Renal cortical epithelial cell (primary cell): ENCODE measurements at places on chromosomes 6 and 20. TPM values are rescaled to one million over a fixed set of nuclear protein-coding genes. Genes with fewer than 3 reads are reported as not detected.

DNA sequence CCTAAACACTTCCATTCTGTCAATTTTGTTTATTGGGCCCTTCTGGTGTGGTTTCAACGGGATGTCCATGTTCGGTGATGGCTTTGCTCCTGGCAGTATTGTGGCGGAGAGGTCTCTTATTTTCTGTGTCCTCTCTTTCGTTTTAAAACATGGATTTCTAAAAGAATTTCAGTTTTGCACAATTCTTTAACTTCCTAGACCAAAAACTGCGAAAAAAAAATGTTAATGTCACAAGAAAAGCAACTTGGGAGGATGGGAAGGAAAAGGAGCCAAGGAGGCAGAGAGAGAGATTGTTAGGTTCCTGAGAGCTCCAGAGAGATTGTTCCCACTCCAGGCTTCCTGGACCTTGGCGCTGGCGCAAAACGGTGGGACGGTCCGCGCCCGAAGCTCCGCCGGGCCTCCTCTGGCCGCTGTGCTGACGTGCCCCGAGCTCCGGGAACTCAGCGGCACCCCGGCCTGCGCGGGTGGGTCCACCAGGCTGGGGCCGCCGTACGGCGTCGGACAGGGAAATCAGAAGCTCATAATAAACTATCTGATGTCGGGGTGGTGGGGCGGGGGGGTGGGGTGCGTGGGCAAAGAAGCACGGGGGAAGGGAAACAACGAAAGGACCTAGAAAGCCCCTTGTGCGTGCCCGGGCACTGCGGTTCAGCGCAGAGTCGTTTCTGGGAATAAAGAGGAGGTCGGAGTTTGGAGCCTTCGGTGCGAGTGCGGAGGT, 951 bp upstream of the OLIG3 start:
- no peak for DNase-seq

DNA sequence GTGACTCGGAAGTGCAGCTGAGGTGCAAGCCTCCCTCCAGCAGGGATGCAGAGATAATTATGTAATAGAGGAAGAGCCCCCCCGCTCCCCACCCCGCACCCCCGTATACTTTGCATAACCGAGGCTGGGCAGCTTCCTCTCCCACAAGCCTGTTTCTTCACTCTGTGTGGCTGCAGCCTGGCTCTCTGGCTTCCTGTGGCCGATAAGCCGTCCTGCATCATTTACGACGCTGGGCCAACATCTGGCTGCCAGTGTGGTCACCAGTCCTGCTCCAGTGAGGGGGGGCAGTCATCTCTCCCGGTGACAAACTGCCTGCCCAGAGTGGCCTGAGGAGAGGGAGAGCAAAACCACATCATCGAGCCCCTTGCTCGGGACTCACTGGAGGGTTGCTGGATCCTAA, 59.2 kb downstream of the RBM38 start:
- DNase-seq = no peak

DNA sequence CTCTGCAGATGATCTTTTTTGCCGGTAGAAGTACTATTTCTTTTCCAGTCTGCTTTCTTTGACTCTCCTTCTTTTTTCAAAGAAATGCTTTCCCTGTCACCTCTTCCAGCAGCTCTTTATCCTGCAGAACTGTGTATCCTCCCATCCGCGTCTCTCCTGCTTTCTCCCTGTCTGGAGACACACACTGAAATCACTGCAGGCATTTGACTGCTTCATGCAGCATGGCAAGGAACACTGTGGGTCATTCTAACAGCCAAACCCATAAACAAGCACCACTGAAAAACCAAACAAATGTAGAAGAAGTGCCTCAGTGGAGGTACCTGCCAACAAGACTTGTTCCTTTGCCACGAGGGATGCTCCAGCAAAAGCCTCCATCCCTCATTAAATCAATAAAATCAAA, 403.7 kb upstream of the CITED2 start:
- no peak for DNase-seq

GRCh38 chr6:135257631-135258405, 76.7 kb downstream of the MYB start:
- DNase-seq = no peak

GRCh38 chr20:63272105-63273058, at the start of gene ARFGAP1:
Gene ARFGAP1 (plus strand): TSS chr20:63272813. CDS start chr20:63275581, 2,768 bp downstream.
- peak; percentile 69 for DNase-seq

DNA sequence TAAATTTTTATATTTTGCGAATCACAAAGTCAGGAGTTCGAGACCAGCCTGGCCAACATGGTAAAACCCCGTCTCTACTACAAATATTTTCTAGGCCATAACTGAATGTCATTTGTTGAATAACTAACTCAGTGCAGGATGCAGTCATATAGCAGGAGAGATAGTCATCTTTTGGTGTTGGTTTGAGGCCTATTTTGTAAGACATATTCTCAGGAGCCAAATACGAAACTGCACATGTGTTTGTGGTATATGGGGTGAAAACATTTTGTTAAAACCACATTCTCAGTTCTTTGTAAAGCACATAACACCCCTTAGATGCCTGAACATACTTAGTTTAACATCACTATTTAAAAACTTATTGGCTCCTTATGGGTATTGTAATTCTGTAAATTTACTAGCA, 4.7 kb upstream of the ENPP5 start:
- DNase-seq = no peak

The DEF6 gene
- total RNA-seq = 0.99 and 2.6 TPM in 2 replicates

GRCh38 chr20:38620441-38620840, 18.8 kb downstream of the ARHGAP40 start:
- no peak for DNase-seq

GRCh38 chr20:59984541-59984940, 26.3 kb downstream of the CDH26 start:
- no peak for DNase-seq

GRCh38 chr6:3312604-3313231, 54.0 kb downstream of the PSMG4 start:
- no peak for DNase-seq

The OR2J3 gene
- total RNA-seq = not detected in 2 replicates

DNA sequence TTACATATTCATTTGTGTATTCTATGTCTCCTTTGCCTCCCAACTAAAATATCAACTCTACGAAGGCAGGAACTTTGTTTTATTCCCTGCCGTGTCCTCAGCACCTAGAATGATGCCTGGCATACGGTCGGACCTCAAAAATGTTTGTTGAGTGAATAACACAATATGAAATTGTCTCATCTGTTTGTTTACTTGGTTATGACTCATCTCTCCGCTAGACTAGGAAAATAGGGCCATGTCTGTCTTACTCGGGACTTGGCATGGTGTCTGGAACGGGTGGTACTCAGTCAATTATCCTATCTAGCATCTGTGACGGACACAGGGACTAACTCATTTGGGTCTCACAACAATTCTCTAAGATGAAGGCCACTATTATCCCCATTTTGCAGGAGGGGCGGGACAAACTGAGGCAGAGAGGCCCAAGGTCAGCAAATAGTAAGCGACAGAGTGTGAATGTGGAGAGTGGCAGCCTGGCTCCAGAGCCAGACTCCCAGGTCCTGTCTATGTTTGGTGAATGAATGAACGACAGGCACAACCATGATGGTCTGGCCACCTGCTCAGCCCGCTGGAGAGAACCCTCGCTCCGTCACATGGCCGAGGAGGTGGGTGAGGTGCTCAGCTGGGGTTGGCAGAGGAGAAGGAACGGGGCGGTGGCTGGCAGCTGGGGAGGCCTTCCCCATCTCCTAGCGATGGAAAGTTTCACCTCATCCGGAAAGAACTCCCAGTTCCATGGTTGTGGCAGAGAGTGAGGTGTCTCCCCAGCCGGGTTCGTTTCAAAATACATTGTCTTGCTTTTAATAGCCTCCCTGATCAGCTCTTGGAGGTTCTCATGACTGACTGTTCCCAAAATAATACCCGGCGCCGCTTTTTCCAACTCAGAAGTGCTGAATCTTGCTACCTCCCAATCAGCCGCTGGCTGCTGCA, 27.6 kb upstream of the NFATC2 start:
- DNase-seq = no peak

DNA sequence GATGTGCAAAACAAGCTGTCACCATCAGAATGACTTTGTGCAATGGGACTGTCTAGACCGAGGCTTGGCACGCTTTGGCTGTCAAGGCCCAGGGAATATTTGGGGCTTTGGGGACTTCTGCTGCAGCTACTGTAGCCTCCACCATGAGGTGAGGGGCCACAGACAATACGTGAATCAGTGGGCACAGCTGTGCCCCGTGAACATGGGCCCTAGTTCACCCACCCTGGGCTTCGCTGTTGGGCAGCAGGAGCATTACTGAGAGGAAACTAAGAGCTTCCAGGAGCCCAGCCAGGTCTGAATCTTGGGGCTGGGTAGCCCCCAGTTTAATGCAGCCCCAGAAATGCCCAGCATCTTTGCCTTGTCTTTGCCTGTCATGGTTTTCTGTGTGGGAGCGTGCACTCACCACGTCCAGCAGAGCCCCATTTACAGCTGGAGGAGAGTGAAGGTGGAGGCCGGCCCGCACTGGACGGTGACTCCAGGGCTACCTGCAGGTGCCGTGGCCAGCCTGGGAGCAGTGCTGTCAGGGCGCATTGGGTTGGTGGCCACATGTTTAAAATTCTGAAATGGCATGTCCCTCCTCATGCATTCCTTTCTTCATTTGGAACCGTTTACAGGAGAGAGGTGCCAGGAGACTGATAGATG, 34.7 kb downstream of the DUSP22 start:
- DNase-seq = no peak

- no peak for DNase-seq
Measured at GRCh38 chr6:25363427-25363826, 84.3 kb downstream of the CARMIL1 start.

- DNase-seq = no peak
Measured at GRCh38 chr6:118720125-118720473, 68.7 kb upstream of the CEP85L start.

GRCh38 chr6:81886157-81886556, 133.7 kb upstream of the TENT5A start:
- no peak for DNase-seq

GRCh38 chr6:49668083-49668511, 31.5 kb upstream of the RHAG start:
- peak; percentile 69 for DNase-seq

The SNAI1 gene
- 0.52 and 2.7 TPM in 2 replicates for total RNA-seq

- DNase-seq = no peak
Measured at GRCh38 chr20:461254-462198, 807 bp downstream of the TBC1D20 start.

DNA sequence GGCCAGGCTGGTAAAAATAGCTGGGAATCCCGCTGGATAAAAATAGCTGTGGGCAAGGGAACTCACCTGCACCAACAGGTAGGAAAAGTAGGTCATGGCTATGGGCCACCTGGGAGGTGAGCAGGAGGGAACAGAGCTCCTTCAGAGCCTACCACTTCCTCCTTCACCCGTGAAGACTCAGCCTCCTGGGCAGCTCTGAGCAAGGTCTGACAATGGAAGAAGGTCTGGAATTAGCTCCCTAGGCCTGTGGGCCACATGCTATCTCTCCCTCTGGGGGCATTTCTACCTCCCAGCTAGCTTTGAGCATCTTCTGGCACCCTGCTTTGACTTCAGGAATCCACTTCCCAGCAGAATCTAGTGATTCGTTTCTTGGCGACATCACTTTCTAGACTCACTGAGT, 153.9 kb downstream of the MRPL14 start:
- no peak for DNase-seq

GRCh38 chr6:20444786-20445271, 43.1 kb downstream of the E2F3 start:
- DNase-seq = no peak

GRCh38 chr6:31791324-31792089, 4.0 kb downstream of the VARS1 start:
- peak; percentile 19 for DNase-seq

The ADGB gene
- total RNA-seq = not detected in 2 replicates

DNA sequence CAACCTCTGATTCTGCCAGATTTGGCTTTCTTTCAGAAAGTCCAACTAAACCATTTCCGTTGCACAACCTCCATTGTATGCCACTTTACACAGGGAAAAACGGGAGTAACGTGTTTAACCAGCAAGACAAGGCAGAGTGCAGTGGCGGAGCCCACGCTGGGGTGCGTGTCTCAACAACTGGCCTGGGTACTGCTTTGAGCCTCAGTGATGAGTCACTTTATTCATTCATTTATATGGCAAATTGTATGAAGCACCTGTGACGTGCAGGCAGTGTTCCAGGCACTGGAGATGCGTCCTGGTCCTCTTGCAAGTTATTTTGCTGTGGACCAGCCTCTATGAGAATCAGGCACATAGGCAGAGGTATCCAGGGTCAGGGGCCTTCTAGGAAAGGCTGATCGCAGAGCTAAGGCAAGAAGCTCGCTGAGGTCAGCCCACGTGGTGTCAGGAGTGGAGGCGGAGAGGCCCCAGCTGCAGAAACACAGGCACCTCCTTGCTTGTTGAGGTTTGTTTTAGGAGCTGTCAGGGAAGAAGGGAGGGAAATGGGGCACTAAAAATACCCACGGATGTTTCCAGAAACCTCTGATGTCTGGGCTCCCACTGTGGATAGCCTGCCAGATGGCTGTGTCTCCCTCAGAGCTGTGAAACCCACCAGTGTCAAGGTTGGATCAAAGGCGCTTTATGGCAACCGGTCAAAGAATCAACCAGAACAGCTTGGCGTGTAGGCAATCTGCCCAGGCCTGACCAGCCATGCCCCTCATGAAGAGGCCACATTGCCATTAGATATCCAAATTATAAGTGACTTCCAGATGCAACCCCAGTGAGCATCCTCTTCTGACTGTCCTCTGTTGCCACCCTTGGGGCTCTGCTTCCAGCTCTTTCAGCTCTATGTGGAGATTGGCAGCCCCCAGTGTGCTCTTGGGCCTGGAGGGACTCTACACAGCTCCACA, 157.2 kb downstream of the CD83 start:
- no peak for DNase-seq

DNA sequence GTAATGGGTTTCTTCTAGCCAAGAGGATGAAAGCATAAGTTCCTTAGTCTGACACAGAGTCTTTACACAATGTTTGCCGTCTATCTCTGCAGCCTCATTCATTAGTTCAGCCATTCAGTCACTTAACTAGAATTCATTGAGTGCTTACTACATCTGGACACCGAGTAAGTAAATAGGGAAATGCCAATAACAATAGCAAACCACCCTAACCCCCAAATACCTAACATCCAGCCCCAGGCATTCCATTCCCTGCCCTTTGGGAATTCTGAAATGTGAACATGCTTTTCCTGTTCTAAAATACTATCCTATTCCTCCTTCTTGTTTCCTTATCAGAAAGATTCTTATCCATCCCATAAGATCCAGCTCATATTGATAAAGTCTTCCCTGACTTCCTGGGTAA, 277.6 kb upstream of the RNF217 start:
- DNase-seq = no peak

- peak; percentile 75 for DNase-seq
Measured at GRCh38 chr20:14055127-14055742, 59.9 kb downstream of the MACROD2 start.

- DNase-seq = no peak
Measured at GRCh38 chr6:793261-793660, 100.3 kb upstream of the EXOC2 start.

DNA sequence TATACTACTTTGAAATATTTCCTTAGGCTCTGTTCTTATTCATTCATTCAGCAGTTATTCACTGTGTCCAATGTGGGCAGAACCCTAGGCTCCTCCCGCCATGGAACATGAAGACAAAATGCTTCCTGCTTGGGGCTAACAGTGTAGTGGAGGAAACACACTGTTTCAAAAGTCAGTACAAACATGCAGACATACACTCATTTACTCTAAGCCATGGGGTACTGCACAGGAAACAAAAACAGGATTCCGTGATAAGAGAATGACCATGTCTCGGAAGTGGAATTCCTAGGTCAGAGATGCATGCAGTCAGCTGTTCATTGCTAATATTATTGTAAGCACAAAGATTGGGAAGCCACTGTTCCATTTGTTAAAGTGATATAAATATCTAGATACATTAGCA, 18.4 kb upstream of the FAM209A start:
- DNase-seq = no peak

The SAMD5 gene
- total RNA-seq = 0.87 and 3.3 TPM in 2 replicates
